Epithelial cell of esophagus (primary cell): ENCODE measurements at places on chromosomes 4 and X.

GRCh38 chr4:168923526-168924194, 86.4 kb downstream of the CBR4 start:
- peak; percentile 76 for DNase-seq

DNA sequence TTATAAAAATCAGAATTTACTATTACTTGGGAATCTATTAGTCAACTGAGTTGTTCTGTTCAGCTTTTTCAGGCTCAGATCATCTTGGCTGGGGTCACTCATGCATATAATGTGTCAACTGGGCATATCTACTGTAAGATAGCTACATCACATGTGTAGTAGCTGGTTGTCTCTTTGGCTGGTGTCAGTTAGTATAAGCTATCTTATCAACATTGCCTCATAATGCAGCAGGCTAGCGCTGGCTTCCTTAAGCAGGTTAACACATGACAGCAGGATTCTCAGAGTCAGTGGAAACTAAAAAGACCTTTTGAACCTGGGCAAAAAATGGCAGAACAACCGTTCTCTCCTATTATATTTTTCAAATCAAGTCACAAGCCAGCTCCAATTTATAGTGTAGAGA, 378.3 kb upstream of the PCDH10 start:
- no peak for DNase-seq

- no peak for DNase-seq
Observed at GRCh38 chrX:131762802-131763234, 218.9 kb downstream of the OR13H1 start.

DNA sequence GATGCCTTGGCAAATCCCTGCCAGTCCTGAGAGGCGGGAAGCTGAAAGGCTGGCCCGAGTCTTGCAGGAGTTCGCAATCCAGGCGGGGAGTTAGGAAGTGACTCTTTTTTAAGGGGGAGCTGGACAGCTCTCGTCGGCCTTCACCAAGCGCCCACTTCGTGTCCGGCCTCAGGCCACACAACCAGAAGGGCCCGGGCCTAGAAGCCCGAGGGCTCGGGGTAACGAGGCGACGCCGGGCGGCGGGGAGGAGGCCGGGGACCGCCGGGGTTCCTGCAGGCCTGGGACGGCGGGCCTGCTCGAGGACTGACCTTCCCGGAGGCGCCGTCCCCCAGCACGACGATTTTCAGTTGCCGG, 395 bp downstream of the RAB28 start:
- peak; percentile 67 for DNase-seq
